CD4-positive, alpha-beta memory T cell (primary cell): ENCODE measurements at places on chromosomes 1 and 21. TPM values are rescaled to one million over a fixed set of nuclear protein-coding genes. Genes with fewer than 3 reads are reported as not detected.

Gene MATN1
- total RNA-seq = not detected

Gene RNF11
- total RNA-seq = 43.4 TPM

Gene ANGPTL3
- not detected for total RNA-seq

Gene TSPAN2
- total RNA-seq = 1.3 TPM

Gene GIPC2
- 0.28 TPM for total RNA-seq

Gene AHCTF1
- total RNA-seq = 55.1 TPM

Gene APOBEC4
- total RNA-seq = not detected

Gene ACTL8
- total RNA-seq = not detected

Gene TTLL10
- total RNA-seq = not detected
